ENCODE measurements at places on chromosomes 1 and 21. TPM values are rescaled to one million over a fixed set of nuclear protein-coding genes. Genes with fewer than 3 reads are reported as not detected.

DNA sequence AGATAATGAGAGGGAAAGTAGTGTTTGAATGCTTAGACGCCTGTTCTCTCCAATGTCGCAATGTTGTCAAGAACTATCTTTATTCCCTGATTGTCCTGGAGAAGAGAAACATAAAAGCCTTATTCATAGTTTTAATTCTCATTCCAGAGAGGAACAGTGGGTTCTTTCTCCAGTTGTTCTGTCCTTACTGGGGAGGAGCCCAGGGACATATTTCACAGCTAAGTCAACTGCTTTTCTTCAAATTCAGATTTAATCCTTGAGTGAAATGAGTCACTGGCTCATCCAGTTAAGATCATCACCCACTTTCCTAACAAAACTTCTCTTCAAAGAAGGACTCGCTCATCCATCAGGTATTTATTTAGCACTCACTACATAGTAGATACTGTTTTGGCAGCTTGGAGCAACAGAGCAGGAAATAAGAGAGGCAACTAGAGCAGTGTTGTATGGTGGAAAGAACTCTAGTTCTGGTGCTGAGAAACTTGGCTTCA, 365.7 kb upstream of the USP24 start:
- H3K4me1 ChIP-seq = no peaks in the 10 kb centered on the region
- H3K36me3 ChIP-seq = no peaks in the 10 kb centered on the region
- DNase-seq = no peak
- no peaks in the 10 kb centered on the region for H3K27me3 ChIP-seq
- H3K27ac ChIP-seq = no peak overlapping the region
- no peak overlapping the region for H3K4me3 ChIP-seq

GRCh38 chr1:9028921-9029705, 2.9 kb upstream of the SLC2A7 start:
- H3K27ac ChIP-seq = no peak overlapping the region

Gene GREM2
- total RNA-seq = 11.2 TPM

DNA sequence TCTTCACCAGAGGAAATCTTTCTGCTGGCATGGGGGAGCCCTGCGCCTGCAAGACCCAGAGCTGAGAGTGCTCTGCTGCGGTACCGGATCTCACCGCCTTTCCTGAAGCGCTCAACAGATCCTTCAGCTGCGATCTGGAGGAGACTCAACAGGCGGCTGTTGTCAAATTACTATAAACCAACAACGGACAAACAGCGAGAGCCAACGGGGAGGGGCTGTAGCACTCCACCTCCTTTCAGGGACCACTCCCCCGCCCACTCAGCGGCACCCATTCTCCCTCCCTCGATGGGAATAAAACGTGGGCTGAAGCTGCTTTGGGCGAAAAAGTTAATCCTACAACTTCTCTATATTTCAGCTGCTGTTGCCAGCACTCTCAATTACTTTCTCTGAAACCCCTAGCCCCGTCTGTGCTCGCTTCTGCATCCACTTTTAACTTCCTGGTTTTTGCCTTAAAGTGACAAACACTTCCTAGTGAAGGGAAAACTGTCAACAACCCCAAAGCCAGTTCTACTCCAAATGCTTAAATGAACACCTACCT, at the start of gene FMO5:
TSS of gene FMO5 (minus strand) at position 147 of the 538 bp plus-strand sequence. CDS start 310 bp downstream, outside the sequence.
- peaks cover 24% of the 10 kb centered on the region for H3K36me3 ChIP-seq
- no peaks in the 10 kb centered on the region for H3K4me1 ChIP-seq
- peak; percentile 86 for DNase-seq
- H3K4me3 ChIP-seq = peak within 1 kb of the TSS; percentile 62

GRCh38 chr1:14592004-14592631, 6.4 kb upstream of the KAZN start:
- H3K4me3 ChIP-seq = no peak overlapping the region
- no peak overlapping the region for H3K27ac ChIP-seq
- H3K27me3 ChIP-seq = no peaks in the 10 kb centered on the region
